ENCODE measurements at places on chromosomes 2 and 18.

DNA sequence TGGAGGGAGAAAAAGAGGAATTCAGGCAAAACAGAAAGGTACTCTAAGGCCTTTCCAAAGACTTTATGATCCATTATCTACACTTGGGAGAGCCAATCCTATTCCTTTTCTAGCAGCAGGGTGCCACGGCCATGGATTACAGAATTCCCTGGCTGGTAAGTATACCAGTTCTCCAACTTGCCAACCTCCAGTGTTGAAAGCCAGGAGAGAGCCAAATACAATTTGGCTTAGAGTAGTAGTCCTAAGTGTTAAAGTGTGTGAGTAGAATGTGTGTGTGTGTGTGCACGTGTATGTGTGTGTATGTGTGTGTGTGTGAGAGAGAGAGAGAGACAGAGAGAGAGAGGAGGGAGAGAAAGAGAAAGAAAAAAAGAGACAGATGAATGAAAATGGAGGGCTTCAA, 43.3 kb downstream of the WDPCP start:
- no peak for DNase-seq

DNA sequence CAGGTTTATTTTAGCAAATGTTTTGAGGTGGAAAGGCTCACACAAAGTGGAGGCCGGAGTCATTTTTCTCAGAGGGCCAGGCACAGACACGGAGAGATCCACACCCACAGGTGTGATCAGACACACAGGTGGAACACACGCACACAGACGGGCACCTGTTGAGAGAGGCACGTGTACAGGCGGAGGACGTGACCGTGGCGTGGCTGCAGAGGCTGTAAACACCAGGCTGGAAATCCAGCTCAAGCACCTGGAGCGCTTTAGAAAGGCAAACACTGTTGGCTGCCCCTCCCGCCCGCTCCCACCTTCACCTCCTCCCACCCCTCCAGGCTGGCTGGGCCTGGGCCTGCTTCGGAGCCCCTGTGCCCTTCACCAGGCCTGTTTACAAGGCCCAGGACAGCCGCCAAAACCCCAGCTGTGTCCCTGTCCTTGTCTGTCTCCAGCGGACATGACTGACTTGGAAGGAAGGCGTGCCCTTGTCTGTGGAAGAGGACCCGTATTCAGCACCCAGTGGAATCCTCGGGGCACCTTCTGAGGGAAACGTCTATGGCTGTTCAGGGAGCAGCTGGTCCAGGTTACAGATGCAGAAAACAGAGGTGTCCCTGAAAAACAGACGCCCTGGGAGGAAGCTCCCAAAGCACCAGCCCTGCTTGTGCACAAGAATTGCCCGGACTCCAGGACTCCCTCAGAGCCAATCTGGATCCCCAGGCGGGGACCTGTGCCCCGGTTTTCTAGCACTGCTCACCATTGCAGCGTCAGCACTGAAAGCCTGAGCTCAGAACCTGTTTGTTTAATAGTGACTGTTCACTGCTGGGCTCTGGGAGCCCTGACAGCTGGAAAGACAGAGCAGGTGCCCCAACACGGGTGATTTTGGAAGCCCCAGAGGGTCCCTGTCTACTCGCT, 134.3 kb upstream of the HAAO start:
- no peak for DNase-seq

DNA sequence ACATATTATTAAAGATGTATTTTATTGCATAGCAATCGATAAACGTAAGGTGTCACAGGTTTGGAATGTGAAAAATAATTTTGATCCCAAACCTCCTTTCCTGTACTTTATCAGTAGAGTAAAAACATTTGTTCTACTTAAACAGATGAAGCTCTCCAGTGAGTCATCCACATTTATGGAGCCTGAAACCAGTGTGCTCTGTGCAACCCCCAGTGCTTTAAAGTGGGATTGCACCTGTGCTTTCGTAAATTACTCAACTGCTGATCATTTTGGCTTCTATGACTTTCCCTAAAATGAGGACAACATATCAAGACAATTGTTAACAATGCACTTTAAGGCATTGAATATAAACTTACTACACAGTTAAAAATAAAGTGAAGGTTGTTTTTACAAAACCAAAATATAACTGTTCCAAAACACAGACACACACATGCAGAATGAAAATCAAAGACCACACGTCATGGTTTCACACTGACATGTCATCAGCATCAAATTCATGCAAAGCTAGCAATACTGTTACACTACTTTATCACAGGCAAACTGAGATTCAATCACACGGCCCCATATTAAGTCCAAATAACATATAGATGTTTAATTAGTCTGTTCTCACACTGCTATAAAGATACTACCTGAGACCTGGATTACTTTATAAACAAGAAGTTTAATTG, 9.7 kb downstream of the TMEM18 start:
- peak; percentile 13 for DNase-seq

- DNase-seq: no peak
These were observed 2.1 kb downstream of the GULP1 start for GRCh38 chr2:188293601-188294351.

DNA sequence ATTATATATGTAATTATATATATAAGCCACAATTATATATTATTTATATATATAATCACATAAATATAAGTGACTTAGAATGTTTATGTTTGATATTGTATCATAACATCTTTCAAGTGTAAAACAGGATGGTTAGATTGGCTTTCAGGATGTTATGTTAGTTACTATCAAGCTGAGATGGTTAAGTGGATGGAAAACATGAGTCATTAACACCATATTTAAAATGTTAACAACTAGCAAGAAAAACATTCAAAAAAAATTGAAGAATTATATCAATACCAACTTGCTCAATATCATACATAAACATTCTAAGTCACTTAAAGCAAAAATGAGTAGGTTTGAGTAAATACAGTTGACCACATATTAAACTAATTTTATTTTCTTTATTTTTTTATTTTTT, 21.8 kb upstream of the RAB27B start:
- no peak for DNase-seq

DNA sequence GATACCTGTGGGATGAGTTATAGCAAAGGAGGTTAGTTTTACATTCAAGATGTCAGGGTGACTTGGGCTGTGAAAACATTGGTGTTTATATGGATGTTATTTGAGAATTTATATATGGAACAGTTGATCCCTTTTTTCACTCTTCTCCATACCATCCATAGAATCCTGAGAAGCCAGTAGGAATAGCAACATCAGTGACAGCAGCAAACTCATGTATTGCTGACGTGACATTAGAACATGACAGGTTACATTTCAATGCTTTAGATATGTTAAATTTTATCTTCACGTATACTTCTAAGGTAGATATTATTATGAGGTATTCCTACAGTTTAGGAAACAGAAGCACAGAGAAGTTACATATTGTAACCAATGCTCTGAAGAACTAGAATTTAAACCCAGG, 745.2 kb upstream of the GCFC2 start:
- no peak for DNase-seq

GRCh38 chr2:33073018-33073417, 126.3 kb downstream of the LTBP1 start:
- no peak for DNase-seq

- DNase-seq: no peak
These were observed 48.7 kb upstream of the CD226 start for GRCh38 chr18:69996417-69996816.

DNA sequence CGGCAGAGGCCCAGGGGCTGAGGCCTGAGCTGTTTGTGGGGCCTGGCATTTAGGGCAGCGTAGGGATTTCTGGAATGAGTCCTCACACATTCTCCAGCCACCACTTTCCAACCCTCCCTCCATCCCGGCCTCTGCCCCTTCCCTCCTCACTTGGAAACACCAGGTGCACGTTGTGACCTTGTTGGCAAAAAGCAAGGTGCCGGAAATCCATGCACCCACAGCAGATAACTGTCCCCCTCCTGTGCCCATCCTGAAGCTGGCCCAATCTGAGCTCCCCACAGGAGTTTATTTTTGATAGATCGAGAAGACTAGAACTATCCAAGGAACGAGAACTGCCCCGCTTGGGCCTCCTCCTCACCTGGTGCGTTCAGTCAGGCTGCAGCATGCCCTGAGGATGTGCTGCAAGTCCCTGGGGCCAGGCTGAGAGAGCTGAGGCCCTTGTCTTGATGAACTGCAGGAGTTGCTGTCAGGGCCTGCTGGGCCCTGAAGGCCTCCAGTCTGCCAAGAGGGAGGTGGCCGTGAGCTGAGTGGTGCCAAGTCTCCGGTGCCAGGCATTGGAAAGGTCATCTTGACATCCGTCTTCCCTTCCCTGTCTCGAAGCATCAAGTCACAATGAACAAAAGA, 55.8 kb downstream of the CTIF start:
- DNase-seq: no peak

- no peak for DNase-seq
These were observed 57.0 kb upstream of the CD226 start for GRCh38 chr18:70004696-70005095.

GRCh38 chr2:172350839-172351479, 76.4 kb upstream of the ITGA6 start:
- no peak for DNase-seq

DNA sequence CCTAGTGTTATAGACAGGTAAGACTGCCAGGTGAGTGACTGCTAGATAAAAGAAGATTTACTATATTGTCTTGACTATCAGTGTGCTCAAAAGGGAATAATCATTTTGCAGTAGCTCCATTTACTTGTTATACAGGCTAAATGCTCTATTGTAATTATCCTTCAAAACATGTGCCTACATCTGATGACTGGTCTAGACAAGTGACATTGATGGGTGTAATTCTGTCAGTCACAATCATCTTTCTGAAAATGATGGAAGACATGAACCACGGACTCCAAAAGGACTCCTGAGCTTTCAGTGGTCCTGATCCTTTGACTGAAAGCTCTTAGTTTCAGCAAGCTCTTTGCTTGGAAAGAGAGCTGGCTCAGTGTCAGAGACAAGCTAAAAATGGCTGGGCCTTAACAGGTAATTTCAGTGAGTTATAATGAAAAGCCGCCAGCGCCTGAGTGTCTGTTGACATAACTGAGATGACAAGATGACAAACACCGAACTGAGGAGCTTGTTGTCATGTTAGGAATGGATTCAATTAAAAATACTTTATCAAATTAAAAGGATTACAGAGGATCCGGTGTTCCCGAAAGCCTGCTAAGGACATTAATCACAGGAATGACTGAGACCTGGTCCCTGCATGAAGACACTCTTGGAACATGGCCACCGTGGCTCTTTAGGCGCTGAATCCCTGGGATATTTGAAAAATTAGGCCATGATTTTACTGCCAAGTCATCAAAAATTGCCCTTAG, 141.7 kb downstream of the CMPK2 start:
- DNase-seq: no peak

DNA sequence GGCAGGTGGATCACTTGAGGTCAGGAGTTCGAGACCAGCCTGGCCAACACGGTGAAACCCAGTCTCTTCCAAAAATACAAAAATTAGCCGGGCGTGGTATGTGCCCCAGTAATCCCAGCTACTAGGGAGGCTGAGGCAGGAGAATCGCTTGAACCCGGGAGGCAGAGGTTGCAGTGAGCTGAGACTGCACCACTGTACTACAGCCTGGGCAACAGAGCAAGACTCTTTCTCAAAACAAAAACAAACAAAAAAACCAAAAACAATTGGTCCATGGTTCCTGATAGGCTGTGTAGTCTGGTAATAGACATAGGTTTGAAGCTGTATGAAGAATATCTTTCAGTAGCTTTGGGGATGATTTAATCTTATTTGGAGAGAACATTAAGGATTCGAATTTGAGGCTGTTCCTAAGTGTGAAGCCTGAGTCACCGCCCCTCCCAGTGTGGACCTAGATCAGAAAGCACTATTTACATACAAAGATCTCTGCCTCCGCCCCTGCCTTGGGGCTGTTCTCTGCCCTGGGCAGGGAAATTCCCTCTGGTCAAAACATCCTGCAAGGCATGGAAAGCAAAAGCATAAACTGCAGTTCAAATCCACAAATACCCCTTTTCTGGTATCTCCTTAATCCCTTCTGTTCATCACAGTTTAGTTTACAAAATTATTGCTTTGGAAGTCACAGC, 52.8 kb upstream of the PMAIP1 start:
- no peak for DNase-seq

DNA sequence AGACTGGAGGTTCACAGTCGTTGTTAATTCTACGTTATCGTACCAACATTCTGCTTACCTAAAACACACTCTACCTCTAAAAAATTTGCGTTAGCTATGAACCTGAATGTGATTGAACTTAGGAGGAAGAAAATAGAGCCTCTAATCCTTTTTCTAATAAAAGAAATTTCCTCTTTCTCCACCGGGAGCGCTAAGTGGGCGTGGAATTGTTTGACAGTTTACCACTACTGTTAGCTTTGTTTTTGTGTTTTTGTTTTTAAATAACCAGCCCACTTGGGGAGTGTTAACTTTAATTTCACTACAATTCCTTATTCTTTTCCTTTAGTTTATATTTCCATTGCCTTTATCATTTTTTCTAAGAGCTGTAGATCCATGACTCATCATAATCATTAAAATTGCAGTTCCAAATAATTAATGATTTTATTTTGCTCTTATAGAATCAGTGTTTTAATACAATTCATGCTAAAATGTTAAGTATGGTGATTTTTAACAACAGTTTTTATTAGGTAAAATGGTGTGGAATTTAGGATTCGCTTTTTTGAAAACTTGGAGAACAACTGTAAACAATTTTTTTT, 55.0 kb upstream of the ITM2C start:
- no peak for DNase-seq

DNA sequence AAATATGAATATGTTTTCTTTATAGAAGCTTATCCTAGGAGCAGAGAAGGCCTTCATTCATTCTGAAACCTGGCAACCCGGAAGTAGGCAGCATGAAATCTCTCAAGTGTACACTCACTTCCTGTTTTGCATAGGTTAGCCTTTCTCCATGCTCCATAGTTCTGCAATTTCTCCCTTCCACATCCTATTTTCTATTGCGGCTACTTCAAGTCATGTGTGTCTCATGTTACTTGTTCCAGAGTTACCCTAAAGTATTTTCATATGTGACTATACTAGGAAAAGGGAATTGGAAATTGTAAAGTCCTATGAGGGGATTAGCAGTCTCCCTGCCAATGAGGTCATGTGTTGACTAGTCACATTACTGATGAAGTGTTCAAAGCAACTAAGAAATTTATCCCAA, 320.6 kb downstream of the NCKAP5 start:
- peak; percentile 49 for DNase-seq

- DNase-seq: no peak
These were observed 331.6 kb downstream of the KCNS3 start for GRCh38 chr2:18209934-18210639.
